ENCODE measurements at places on chromosomes 7 and 10.

DNA sequence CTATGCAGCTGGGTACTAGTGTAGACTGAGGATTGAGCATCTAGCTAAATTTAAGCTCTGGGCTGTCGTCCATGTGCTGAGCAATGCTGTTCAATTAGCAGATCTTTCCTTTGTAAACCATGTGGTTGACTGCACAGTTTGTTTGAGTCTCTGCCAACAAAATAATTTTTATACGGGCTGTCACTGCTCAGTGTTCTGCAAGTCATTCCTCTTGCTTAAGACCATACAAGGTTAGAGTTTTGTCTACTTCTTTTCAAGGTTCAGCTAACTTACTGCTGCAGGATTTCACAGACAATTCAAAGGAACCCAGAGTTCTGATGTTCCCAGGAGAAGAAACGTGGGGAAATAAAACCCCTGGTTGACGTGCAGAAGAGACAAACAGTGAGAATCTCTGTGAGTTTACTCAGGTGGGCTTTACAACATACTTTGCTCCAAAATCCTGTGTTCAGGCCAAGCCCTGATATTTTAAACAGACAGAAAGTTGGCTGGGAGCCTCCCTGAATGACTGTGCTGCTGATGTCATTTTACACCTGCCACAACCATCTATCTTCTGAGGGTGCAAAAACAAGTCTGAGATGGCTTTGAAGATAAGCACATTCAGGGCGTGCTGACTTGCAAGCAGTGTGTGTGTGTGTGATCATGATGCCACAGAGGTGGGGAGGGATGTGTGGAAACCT, 177.1 kb upstream of the SVIL start:
- DNase-seq, result peak; percentile 67

GRCh38 chr7:21128062-21128817, 299.6 kb upstream of the SP4 start:
- peak; percentile 51 for DNase-seq

- DNase-seq, result no peak
Observed at GRCh38 chr7:1513657-1514095, 9.5 kb upstream of the INTS1 start.

DNA sequence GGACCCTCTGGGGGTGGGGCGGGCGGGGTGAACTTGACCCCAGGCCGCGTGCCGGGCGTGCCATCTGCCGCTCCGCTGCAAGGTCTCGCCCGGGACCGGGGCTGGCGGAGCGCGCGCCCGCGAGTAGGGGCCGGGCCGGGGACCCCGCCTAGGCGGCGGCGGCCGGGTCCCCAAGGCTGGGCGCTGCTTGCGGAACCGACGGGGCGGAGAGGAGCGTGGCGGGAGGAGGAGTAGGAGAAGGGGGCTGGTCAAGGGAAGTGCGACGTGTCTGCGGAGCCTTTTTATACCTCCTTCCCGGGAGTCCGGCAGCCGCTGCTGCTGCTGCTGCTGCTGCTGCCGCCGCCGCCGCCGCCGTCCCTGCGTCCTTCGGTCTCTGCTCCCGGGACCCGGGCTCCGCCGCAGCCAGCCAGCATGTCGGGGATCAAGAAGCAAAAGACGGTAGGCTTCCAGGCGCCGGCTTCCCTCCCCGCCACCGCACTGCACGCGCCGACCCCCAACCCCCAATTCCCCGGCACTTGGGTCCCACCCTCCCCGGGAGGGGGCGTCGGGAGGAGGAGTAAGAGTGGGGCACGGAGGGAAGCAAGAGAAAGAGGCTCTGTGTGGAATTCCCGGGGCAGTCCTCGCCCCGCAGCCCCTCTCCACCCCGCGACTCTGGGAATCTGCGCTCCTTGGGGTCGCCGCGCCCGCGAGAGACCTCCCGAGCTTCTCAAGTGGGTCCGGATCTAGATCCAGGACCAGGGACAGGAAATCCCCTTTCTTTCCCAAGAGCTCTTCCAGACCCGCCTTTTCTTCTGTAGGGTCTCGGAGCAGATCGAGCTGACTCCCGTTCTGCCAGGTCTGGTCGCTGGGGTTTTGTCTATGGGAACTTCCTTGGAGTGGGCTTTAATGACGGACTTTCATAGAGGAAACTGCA, at the start of gene PAPSS2:
TSS of gene PAPSS2 (plus strand) at position 308 of the 913 bp plus-strand sequence. CDS start at position 412, 104 bp downstream.
- DNase-seq, result peak; percentile 86

GRCh38 chr10:43676331-43676730, 27.6 kb upstream of the ZNF32 start:
- DNase-seq, result no peak

DNA sequence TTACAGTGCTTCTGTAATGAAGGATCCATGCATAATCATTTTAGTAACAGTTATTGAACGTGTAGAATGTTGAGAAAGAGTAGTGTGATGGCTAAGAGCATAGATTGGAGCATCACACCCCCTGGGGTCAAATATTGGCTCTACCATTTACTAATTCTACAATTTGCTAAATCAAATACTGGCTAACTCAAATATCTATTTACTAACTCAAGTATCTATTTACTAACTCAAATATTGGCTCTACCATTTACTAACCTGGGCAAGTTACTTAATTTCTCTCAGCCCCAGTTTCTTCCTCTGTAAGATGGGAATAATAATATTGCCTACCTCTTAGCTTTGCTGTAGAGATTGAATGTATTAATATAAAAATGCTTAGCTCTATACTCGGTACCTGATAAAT, 64.0 kb downstream of the CDK14 start:
- no peak for DNase-seq

- no peak for DNase-seq
Observed at GRCh38 chr7:30931161-30931928, 19.7 kb downstream of the AQP1 start.

DNA sequence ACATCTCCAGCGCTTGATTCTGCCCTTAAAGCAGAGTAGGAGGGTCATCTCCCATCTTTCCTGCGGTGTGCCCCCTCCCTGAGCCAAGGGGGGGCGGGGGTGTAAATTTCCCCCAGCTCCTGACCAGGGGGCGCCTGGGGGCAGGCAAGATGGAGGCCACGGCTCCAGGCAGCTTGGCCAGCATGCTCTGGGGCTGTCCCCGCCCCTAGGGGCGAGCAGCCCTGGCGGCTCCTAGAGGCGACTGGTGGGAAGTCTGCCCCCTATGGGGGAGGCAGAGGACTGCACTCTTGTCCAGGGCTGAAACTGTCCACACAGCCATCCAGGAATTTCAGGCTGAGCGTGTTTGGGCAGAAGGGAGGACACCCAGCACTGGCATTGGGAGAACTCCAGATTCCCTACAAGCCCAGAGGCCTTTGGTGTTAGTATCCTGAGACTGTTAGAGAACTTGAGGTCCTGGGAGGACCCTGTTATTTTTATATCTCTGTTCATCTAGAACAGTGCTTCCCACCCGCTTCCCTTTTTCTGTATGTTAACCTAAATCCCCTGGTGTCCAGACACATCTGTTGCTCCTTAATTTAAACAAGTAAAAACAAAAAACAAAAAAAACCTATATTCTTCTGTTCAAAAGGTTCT, 4.6 kb downstream of the STRA8 start:
- DNase-seq, result no peak

DNA sequence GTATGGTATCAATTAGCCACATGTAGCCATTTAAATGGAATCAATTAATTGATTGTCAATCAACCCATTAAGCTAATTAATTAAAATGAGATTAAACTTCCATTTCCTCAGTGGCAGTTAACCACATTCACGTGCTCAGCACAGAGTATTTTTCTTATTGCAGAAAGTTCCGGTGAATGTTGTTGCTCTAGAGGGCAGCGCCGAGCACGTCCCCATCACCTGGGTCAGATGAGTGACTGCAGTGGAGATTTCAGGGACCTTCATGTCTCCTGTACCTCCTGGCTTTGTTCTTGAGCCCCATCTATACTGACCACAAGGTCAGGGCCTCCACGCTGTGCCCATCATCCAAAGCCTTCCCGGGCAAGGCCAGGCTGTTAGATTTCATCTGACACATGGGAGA, 168.8 kb upstream of the MKI67 start:
- DNase-seq, result no peak
